ENCODE measurements at places on chromosomes 11 and 22.
A peak's percentile ranks its signal among the peaks of the same experiment; 100 is the strongest.

DNA sequence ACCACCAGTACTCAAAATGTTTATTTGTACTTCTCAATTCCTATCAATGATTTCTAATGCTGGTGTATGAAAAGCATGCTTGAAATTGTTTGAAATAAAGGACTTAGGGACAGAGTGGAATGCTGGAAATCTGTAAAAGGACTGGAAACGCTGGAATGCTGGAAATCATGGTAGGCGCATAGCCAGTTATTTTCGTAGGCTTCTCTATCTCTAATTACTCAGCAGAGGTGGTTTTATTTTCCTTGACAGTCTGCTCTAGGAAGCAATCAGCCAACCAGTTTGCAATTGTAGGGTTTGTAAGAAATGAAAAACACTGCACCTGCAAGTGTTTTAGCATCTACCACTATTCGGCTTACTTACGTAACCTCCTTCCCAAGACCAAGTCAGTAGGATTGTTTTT is 788 bp downstream of the LIN7C start:
- H3K36me3 ChIP-seq: peaks cover 28% of the 10 kb centered on the region
- H3K27me3 ChIP-seq: no peaks in the 10 kb centered on the region
- peak overlapping the region; percentile 100 for H3K4me3 ChIP-seq
- peak overlapping the region; percentile 98 for H3K27ac ChIP-seq
- peaks cover 45% of the 10 kb centered on the region for H3K4me1 ChIP-seq

DNA sequence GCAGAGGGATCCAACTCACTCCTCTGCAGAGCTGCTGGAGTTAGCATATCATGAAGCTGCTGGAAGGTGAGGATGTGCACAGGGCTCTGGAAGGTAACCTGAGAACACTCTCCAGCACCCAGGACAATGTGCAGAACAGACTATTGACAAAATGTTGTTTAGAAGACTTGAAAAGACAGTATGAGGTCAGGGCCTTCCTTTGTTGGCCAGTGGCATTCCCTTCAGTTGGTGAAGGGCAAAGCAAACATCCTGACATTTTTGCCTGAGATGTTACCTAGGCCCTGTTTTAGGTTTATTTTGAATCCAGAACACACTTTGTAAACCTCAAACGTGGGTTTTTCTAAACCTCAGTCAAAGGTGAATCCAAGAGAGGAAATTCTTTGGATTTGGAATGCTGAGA is 67.8 kb downstream of the DEPDC5 start:
- no peaks in the 10 kb centered on the region for H3K4me1 ChIP-seq
- no peaks in the 10 kb centered on the region for H3K27me3 ChIP-seq
- no peak overlapping the region for H3K27ac ChIP-seq
- peaks cover 90% of the 10 kb centered on the region for H3K36me3 ChIP-seq
- no peak for DNase-seq
- H3K4me3 ChIP-seq: no peak overlapping the region

- no peak overlapping the region for H3K27ac ChIP-seq
- no peaks in the 10 kb centered on the region for H3K27me3 ChIP-seq
- H3K4me3 ChIP-seq: no peak overlapping the region
- H3K36me3 ChIP-seq: no peaks in the 10 kb centered on the region
- no peak for DNase-seq
- no peaks in the 10 kb centered on the region for H3K4me1 ChIP-seq
Measured at GRCh38 chr11:11468954-11469353, 115.9 kb upstream of the CSNK2A3 start.

DNA sequence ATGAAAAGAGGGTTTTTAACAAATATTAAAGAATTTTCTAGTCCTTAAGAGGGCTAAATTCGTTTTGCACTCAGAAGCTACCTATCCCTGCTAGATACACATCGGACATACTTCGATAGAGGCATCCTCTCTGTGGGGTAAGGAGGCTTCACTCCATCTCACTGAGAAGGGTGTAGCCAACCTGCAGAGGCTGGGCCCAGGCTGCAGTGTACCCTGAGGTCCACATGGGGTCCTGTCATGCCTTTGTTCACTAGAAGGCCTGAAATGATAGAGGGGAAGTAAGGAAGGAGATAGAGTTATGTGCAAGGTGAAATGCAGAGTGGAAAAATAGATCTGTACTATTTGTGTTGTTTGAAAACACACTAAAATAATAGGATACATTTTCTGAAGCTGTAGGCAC is 45.6 kb downstream of the IGSF9B start:
- H3K4me1 ChIP-seq: peaks cover under 1% of the 10 kb centered on the region
- peaks cover 2% of the 10 kb centered on the region for H3K27me3 ChIP-seq
- no peak for DNase-seq
- no peak overlapping the region for H3K4me3 ChIP-seq
- no peak overlapping the region for H3K27ac ChIP-seq
- no peaks in the 10 kb centered on the region for H3K36me3 ChIP-seq

GRCh38 chr11:2769409-2770095 is 69.8 kb upstream of the KCNQ1OT1 start:
- no peak overlapping the region for H3K27ac ChIP-seq
- H3K36me3 ChIP-seq: peaks cover 22% of the 10 kb centered on the region
- H3K27me3 ChIP-seq: no peaks in the 10 kb centered on the region
- H3K4me3 ChIP-seq: no peak overlapping the region

DNA sequence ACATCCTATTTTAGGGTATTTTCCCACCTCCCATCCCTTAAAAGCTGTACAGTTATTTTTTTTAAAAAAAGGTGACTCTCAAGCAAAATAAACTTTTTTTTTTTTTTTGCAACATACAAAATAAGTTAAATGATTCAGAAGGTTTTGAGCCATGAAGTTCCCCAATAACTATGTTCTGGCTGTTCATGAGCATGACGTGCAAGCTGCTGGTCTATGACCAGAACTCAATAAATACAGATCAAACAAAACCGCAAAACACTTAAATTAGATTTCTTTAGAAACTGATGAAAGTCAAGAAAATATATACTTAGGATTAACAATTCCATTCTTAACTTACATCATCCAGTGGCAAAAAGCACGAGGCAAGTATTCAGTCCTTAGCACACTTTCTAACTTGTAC is 24.1 kb upstream of the CLNS1A start:
- H3K4me1 ChIP-seq: peaks cover 30% of the 10 kb centered on the region
- no peak for DNase-seq
- H3K27ac ChIP-seq: no peak overlapping the region
- no peak overlapping the region for H3K4me3 ChIP-seq

GRCh38 chr11:122863704-122864326 is 18.7 kb upstream of the JHY start:
- no peak overlapping the region for H3K4me3 ChIP-seq
- no peaks in the 10 kb centered on the region for H3K36me3 ChIP-seq
- H3K27me3 ChIP-seq: peaks cover 33% of the 10 kb centered on the region
- peaks cover 9% of the 10 kb centered on the region for H3K4me1 ChIP-seq
- H3K27ac ChIP-seq: no peak overlapping the region

DNA sequence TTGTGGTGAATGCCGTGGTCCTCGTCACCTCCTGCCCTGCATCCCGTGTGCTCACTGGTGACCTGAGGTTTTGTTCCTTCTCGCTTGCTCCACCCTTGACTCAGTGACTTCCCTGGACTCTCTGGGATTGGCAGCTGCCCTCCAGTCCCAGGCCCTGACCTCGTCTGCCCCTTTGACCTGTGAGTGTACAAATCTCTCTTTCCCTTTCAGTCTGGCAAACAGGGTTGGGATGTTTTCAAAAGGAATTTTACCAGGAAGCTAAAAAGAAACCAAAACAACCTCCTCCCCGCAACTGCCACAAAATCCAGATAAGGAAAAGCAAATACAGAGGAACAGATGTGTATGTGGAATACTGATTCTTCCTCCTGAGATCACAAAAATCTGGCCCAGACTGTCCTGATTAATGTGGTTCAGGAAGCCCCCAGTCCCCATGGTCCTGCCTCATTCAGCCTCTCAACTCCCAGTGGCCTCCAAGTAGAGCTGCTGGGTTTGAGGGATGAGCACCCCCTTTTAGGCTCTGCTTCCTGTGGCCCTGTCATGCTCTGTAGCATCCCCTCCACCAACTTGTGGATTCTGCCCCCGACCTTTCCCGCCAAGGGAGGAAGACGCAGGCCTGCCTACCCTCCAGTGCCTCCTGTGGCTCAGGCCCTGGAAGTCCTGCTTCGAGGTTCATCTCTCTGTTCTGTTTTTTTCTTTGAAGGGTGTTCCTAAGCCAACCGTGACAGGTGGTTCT is 15.2 kb downstream of the ROBO4 start:
- no peak overlapping the region for H3K4me3 ChIP-seq
- H3K36me3 ChIP-seq: no peaks in the 10 kb centered on the region
- DNase-seq: no peak
- peaks cover 39% of the 10 kb centered on the region for H3K27me3 ChIP-seq
- H3K4me1 ChIP-seq: peaks cover 3% of the 10 kb centered on the region

GRCh38 chr22:30176431-30176830 is 70.1 kb downstream of the LIF start:
- no peak overlapping the region for H3K27ac ChIP-seq
- no peaks in the 10 kb centered on the region for H3K4me1 ChIP-seq
- H3K36me3 ChIP-seq: no peaks in the 10 kb centered on the region
- DNase-seq: no peak
- H3K4me3 ChIP-seq: no peak overlapping the region
- H3K27me3 ChIP-seq: peaks cover 6% of the 10 kb centered on the region

DNA sequence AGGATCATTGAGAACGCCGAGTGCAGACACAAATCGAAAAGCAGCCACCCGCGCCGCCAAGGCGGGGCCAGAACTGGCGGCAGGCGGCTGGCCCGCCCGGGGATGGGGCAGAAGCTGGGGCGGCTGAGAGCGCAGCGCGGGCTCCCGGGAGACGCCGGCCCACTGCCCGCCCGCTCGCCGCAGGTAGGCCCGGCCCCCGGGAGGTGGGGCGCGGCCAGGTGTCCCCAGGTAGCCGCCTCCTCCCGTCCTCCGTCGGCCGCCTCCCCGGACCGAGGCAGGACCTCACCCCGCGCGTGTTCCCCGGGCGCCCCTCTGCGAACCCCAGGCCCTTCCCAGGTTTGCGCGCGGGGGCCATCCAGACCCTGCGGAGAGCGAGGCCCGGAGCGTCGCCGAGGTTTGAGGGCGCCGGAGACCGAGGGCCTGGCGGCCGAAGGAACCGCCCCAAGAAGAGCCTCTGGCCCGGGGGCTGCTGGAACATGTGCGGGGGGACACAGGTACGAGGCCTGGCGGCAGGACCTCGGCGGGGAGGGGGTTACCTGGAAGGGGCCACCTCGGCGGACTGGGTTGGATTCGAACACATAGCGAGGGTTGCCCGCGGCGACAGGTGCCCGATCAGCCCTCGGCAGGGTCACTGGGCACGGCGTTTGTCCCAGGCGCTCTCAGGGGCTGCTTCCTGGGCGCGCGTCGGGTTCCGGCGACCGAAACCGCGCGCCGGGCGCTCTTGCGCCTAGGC is at the start of gene PRRG4:
TSS of gene PRRG4 (plus strand) at position 248 of the 733 bp plus-strand sequence. CDS start 603 bp downstream, outside the sequence.
- H3K36me3 ChIP-seq: no peaks in the 10 kb centered on the region
- H3K4me3 ChIP-seq: peak within 1 kb of the TSS; percentile 90
- peak; percentile 36 for DNase-seq
- H3K27ac ChIP-seq: peak within 1 kb of the TSS; percentile 59
- peaks cover 13% of the 10 kb centered on the region for H3K27me3 ChIP-seq

DNA sequence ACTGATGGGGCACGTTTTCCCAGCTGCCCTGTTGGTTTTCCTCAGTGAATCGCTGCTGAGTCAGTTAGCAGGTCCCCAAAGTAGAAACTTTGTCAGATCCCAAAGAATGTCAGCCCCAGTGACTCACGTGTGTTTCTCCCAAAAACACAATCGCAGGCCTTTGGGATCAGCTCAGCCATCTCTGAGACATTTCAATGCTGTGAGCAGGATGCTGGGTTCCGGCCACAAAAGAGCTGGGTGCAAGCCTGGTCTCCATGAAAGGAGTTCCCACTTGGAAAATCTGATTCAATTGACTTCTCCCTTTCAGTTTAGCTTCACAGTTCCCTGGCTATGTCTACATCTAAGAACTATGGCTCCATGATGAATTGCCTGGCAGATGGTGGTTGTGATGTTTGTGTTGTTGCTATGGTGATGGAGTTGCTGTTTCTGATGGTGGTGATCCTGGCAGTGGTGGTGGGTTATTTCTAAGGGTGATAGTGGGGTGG is 28.0 kb downstream of the MYEOV start:
- no peaks in the 10 kb centered on the region for H3K4me1 ChIP-seq
- no peak overlapping the region for H3K27ac ChIP-seq
- DNase-seq: no peak
- H3K36me3 ChIP-seq: no peaks in the 10 kb centered on the region
- no peaks in the 10 kb centered on the region for H3K27me3 ChIP-seq

DNA sequence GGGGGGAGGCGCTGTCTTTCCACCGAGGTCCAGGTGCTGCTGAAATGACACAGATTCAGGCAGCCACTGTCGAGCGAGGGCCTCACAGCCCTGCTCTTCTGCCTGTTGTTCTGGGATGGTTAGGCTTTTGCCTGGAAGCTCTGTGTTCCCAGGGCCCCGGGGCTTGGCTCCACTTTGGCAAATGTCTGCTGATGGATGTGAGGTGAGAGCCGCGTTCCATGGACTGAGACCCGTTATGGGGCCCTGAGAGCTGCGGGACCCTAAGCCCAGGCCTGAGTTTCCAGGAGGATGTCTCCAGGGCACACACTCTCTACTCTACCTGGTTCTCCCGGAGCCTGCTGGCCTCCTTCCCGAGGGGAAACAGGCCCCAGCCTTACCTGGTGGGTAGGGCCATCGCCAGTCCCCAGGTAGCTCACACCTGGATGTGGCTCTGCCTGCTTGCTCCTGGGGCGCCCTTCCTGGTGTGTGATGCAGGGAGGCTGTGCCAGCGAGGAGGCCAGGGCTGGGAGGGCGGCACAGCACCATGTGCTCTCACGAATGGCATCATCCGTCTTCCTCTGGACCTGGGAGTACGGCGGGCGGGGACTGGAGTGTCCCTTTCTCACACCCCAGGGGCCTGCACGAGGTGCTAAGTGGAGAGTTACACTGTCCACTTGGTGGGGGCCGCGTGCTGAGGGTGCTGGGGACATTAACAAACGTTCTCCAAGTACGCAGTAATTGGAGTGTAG is 435.5 kb downstream of the TBC1D22A start:
- no peak overlapping the region for H3K4me3 ChIP-seq
- no peaks in the 10 kb centered on the region for H3K4me1 ChIP-seq
- H3K27ac ChIP-seq: no peak overlapping the region
- H3K27me3 ChIP-seq: no peaks in the 10 kb centered on the region
- H3K36me3 ChIP-seq: no peaks in the 10 kb centered on the region
- no peak for DNase-seq

- H3K4me1 ChIP-seq: no peaks in the 10 kb centered on the region
- peaks cover 4% of the 10 kb centered on the region for H3K27me3 ChIP-seq
- DNase-seq: no peak
- H3K4me3 ChIP-seq: no peak overlapping the region
- no peaks in the 10 kb centered on the region for H3K36me3 ChIP-seq
Measured at GRCh38 chr11:120391292-120391691, 55.1 kb downstream of the ARHGEF12 start.

- H3K4me1 ChIP-seq: peaks cover 25% of the 10 kb centered on the region
- no peaks in the 10 kb centered on the region for H3K27me3 ChIP-seq
- H3K36me3 ChIP-seq: no peaks in the 10 kb centered on the region
- H3K4me3 ChIP-seq: no peak overlapping the region
Measured at GRCh38 chr11:111941963-111942362, 4.8 kb downstream of the DIXDC1 start.

All from activated B cell treated with CpG ODN at 0.5 μM for 24 hours (primary cell).